ENCODE measurements at places on chromosomes 2 and 18.

- DNase-seq, result no peak
Measured at GRCh38 chr2:221153226-221153625, 418.9 kb downstream of the EPHA4 start.

DNA sequence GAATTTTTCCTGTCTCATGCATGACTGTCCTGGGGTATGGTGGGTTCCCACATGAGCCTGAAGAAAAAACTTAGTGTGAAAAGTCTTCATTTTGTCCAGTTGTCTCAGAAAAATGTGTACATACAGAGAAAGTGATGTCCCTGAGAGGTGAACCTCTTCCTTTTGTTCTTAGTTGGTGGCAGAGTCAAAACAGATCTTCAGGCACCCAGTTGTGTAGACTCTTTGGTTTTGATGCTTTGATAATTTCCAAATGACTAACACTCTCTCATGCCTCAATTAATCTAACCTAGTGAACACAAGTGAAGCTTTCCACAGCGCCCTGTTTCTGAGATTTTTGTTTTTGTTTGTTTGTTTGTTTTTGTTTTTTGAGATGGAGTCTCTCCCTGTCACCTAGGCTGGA lies 273.5 kb downstream of the PIK3C3 start:
- no peak for DNase-seq

- no peak for DNase-seq
Measured at GRCh38 chr2:9158786-9159779, 47.5 kb upstream of the ASAP2 start.

- DNase-seq, result no peak
Measured at GRCh38 chr2:135140606-135141005, 88.5 kb downstream of the RAB3GAP1 start.

- no peak for DNase-seq
Measured at GRCh38 chr2:19733390-19733789, 168.4 kb downstream of the TTC32 start.

- peak; percentile 51 for DNase-seq
Measured at GRCh38 chr2:154623819-154624218, 74.7 kb upstream of the KCNJ3 start.

- DNase-seq, result no peak
Measured at GRCh38 chr2:183149489-183149888, 25.2 kb downstream of the NUP35 start.

- DNase-seq, result no peak
Measured at GRCh38 chr2:223737207-223737606, 100.2 kb downstream of the AP1S3 start.

DNA sequence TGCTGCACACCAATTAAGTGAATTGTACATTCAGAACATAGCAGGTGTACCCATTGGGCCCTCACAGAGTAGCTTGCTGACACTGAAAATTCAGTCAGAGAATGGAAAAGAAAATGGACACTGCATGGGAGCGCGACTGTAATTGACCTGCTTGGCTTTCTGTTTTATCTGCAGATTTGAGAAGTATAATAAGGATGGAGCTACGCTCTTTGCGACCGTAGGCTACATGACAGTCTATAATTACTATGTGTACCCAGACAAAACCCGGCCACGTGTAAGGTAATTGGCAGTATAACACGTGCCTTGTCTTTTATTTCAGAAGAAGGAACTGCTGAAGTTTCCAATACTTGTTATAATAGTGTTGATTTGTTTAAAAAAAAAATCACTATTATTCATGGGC lies 33.5 kb upstream of the METAP1D start:
- no peak for DNase-seq

GRCh38 chr18:24726727-24727492 lies 266.5 kb downstream of the HRH4 start:
- peak; percentile 68 for DNase-seq

GRCh38 chr2:36060133-36060532 lies 295.4 kb upstream of the CRIM1 start:
- DNase-seq, result no peak

GRCh38 chr2:226020956-226021355 lies 621.4 kb downstream of the NYAP2 start:
- no peak for DNase-seq

DNA sequence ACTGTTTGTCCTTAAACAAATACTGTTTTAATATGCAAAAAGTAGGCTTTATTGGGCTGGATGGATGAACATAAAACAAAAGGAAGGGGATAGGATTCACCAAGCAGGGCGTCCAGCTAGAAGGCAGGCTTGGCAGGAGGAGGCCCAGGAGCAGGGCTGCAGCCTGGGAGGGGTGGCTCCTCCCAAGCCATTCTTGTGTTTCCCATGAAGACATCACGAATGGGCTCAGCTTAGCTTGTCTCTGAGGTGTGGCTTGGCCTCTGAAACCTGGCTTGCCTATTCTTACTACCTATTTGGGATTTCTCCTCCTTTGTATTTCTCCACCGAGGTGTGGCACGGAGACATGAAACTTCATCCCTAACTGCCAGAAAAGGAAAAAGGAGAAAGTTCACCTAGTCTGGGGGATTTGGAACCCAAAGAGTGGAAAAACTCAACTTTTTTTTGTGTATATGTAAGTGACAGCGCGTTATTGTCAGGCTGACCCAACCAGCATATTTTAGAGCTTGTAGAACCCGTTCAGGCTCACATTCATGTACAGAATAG lies 481.9 kb upstream of the SPRED2 start:
- no peak for DNase-seq

DNA sequence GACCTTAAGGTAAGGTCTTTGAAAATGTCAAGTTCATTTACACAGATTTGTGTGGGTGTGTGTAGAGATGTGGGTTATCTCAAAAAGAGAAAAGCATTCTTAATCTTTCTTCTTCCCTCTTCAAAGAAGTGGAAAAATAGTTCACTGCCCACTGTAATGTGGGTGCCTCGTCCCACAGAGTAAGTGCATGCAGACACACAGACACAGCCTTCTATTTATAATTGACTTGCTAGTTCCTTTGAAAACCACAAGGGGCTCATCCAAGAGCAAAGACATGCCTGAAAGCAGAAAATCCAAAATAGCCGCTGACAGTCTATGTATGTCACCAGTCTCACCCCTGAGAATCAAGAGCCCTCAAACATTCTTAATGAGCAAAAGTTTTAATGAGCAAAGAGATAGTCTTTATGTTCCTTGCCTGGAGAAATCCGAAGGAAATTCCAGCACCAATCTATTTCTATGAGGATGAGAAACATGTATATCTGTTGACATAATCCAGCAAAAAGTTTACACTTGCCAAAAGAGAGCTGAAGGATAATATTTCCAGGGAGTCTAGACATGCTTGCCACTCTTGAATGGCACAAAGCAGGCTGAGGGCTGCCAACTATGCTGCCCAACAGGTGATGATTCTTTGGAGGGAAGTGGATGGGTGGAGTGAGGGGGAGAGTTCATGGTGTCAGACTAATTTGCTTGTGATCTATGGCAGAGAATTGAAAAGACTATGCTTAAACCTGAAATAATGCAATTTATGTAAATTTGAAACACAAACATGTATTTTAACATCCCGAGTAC lies 93.9 kb downstream of the ACVR1 start:
- DNase-seq, result no peak

DNA sequence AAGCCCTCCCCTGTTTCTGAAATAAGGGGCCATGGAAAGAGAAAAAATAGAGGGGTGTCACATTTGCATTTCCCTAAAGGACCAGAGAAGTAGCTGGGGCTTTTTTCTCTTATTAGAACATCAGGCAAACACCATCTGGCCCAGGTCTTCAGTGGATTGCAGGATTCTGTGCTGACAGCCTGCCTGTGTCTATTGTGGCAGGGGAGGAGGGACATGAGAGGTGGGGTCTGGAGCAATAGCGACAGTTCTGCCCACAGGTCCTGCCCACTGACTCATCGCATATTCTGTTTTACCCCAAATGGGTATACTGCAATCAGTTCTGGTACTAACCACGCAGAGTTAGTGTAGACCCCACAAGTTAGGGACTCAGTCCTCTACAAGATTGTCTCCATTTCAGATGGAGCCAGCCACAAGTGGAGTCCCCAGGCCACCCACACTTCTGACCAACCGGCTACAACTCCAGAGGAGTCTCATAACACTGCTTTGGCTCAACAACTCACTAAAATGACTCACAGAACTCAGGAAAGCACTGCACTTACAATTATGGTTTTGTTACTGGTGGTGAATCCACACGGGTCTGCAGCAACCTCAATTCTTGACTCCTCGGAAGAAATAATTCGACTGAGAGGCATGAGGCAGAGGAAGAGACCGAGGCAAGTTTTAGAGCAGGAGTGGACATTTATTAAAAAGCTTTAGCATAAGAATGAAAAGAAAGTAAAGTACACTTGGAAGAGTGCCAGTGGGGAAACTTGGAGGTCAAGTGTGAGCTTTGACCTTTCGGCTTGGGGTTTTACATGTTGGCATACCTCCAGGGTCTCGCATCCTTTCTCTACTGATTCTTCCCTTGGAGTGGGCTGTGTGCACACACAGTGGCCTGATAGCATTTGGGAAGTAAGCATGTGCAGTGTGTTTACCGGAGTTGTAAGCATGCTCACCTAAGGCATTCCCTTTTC lies 146.4 kb upstream of the SPATS2L start:
- DNase-seq, result no peak

Data from D341Med (cell line).